ENCODE measurements at places on chromosomes 2 and 18.
A peak's percentile ranks its signal among the peaks of the same experiment; 100 is the strongest.

- no peak for DNase-seq
Measured at GRCh38 chr2:88521445-88522073, 69.1 kb upstream of the FOXI3 start.

- DNase-seq: no peak
Measured at GRCh38 chr2:25912851-25913695, 34.8 kb upstream of the ASXL2 start.

- DNase-seq: no peak
Measured at GRCh38 chr2:168912901-168913369, 11.8 kb downstream of the G6PC2 start.

DNA sequence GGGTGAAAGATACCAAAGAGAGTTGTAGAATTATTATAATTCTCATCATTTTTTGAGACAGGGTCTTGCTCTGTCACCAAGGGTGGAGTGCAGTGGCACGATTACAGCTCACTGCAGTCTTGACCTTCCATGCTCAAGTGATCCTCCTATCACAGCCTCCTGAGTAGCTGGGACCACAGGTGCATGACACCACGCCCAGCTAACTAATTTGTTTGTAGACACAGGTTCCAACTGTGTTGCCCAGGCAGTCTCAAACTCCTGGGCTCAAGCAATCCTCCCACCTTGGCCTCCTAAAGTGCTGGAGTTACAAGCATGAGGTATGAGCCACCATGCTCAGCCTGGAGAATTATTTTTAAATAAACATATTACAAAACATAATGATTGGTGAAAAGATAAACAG lies 92.8 kb upstream of the MSH6 start:
- DNase-seq: no peak

DNA sequence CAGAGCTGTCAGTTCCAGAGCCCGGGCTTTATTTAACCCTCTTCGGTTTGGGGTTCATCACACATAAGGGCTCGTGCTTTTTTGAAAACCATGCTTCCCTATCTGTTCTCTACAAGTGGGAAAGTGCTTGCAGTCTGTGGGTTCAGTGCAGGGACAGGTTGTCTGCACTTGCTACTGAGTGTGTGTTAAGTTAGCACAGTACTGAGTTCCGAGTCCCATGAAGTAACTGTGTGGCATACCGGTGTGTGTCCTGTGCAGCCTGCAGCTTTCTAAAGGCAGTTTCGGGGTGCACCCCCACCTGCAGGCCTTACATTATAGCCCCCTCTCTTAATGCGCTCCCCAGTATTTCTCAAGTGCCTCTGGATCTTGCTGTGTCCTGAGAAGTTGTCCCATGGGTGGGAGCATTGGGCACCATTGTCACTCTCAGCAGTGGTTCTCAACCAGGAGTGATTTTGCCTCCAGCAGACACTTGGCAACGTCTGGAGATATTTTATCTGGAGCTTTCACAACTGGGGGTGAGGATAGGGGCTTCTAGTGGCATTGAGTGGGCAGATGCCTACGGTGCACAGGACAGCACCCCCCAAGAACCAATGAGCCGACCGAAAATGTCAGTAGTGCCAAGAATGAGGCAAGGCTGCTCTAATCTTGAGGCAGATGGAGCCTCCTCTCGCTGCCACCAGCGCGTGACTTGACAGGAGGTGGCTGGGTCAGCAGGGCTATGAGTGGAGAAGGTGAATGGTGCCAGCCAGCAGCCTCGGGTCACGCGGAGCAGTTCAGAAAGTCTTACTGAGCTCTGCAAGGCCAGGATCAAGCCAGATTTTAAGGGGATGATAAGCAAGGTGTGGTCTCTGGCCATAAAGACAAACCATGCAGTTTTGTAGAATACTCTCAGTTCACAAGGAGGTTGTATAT lies 152.2 kb downstream of the SMAD7 start:
- no peak for DNase-seq

DNA sequence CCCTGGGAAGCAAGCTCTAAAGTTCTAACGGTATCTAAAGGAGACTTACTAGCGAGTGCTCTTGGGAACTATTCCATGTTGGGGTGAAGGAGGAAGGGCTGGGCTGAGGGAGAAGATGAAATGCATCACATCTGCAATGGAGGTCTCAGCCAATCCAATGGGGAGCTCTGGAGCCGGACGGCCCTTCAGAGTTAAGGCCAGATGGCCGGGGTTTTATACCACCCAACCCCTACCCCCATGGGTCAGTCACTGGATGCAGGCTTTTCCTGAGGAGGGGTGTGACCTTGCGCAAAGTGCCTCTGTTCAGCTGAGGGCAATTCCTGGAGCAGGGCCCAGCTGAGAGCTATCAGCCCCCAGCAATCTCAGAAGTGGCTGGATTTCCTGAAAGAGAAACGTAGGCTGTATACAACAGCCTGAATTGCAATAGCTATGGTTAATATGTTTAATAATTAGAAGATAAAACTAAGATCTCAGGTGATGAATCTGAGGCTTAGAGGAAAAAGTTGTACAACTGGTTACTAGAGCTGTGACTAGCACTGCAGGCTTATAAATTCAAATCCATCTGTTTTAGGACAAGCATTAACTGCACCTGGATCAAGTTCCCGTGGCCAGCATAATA lies 21.6 kb downstream of the EIPR1 start:
- no peak for DNase-seq

DNA sequence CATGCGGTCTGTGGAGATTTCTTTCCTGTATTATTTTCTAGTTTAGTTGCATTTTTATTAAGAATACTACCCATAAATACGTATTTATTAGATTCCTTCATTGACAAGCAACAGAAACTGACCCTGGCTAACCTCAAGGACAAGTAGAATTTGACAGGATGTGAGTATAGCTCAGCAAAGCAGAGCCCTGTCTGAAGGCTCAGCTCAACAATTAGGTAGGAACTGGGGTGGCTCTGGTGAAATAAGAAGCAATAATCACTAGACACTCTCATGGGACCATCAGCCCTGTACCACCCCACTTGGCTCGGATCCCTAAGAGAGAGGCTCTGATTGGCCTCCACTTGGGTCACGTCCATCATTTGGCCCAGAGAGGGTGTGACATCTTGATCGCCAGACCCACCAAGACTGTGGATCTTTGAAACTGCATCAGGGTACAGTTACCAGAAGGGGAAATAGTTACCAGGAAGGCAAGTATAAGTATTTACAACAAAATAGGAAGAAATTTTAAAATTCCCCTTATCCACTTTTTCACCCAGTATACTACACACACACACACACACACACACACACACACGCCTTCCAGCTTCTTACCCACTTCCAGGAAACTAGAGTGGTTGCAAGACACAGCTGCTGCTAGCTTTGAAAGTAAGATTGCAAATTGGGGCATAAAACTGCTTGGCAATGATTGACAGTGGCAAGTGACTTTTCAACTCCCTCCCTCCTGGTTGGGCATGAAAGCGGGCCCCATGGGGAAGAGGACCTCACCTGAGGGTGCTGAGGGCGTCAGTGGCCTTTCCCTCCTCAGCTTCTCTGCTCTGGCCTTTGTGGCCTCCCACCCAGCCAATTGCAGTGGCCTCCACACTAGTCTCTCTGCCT lies 41.8 kb downstream of the KCTD18 start:
- peak; percentile 32 for DNase-seq

- no peak for DNase-seq
Measured at GRCh38 chr2:223643309-223643708, 41.1 kb upstream of the SCG2 start.

- no peak for DNase-seq
Measured at GRCh38 chr18:14928396-14928795, 180.4 kb downstream of the ANKRD30B start.

DNA sequence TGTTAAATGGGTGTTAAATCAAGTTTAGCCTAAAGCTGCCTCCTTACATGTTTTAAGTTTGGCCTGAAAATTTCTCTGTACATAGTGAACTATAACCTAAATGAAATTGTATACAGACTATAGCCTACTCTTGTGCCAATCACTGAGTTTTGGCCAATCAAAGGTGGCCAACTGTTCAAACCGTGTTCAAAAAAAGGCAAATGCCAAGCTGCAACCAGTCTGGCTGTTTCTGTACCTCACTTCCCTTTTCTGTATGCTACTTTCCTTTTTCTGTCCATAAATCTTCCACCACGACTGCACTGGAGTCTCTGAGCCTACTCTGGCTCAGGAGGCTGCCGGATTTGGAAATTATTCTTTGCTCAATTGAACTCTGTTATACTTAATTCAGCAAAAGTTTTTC lies 121.0 kb downstream of the SPOPL start:
- no peak for DNase-seq

- no peak for DNase-seq
Measured at GRCh38 chr2:8743261-8743660, 61.4 kb downstream of the ID2 start.

- peak; percentile 64 for DNase-seq
Measured at GRCh38 chr2:44955593-44956392, 14.3 kb downstream of the SIX3 start.

- DNase-seq: no peak
Measured at GRCh38 chr2:62785810-62786597, 80.5 kb downstream of the EHBP1 start.

DNA sequence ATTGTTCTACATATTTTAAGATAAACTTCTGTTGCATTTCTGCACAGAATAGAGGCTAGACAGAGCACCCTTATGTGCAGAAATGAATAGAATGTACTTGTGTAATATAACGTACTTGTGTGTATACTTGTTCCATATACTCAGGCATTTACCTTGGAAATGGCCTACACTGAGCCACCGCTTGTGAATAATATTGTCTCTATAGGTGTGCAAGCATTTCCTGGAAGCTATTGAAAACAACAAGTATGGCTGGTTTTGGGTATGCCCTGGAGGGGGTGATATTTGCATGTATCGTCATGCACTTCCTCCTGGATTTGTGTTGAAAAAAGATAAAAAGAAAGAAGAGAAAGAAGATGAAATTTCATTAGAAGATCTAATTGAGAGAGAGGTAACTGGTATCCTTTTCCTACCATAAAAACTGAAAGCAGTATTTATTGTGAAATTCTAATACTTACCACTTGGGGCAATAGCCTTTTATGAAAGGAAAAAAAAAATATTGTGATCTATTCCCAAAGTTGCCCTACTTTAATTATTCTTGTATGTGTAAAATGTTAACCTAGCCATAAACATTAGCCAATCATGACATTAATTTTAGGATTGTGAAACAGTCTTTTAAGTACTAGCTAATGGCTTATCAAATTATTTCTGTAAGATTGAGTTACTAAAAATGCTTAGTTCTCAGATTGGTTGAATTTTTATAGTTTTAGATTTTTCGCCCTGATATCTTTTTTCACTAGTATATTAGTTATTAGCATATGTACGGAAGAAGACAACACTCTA lies 18.0 kb downstream of the ZC3H15 start:
- DNase-seq: no peak

GRCh38 chr2:165203689-165204559 lies at the start of gene SCN3A:
SCN3A (minus strand) TSS chr2:165204050; CDS start chr2:165176394, 27,656 bp downstream.
- no peak for DNase-seq

- no peak for DNase-seq
Measured at GRCh38 chr2:190446750-190447516, 38.8 kb downstream of the MFSD6 start.

DNA sequence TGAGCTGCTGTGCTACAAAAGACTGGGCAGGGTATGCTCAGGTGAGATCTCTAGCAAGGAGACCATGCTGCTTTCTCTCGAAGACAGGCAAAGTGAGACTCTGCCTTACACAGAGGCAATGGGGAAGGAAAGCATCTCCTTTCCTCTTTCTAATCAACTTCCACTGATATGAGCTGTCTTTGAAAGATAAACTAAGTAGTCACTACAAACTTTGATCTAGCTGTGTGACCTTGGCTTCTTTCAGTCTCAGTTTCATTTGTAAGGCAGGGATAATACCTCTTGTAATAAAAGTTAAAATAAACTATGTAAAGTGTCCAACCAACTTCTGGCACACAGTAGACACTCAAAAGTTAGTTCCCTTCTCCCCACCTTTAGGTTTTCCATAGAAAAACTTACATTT lies 7.5 kb downstream of the CCDC93 start:
- DNase-seq: no peak

DNA sequence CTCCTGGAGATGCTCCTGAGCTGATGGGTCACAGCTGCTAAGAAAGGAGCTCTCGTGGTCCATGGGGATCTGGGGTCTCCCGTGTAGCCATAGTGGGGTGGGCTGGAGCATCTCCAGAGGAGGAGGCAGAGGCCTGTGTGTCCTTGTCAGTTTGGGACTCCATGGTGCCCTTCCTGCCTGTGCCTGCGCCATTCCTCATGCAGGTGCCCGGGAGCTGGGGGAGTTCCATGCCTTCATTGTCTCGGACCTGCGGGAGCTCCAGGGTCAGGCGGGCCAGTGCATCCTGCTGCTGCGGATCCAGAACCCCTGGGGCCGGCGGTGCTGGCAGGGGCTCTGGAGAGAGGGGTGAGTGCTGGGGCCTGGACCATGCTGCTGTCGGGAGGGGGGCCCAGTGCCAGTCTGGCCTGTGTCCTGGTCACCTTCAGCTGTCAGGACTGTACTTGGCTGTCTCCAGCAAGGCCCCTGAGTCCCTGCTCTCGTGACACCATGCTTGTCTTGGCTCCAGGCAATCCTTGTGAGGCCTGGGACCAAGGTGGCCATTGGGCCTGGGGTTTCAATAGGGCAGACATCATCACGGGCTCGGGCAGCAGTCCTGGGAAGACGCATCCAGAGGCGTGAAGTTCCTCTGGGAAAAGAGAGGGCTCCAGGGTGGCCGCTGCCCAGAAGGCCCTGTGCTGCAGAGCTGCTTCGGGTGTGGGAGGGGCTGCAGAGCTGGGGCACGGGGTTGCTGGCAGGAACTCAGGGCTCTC lies 7.3 kb downstream of the CAPN10 start:
- no peak for DNase-seq

DNA sequence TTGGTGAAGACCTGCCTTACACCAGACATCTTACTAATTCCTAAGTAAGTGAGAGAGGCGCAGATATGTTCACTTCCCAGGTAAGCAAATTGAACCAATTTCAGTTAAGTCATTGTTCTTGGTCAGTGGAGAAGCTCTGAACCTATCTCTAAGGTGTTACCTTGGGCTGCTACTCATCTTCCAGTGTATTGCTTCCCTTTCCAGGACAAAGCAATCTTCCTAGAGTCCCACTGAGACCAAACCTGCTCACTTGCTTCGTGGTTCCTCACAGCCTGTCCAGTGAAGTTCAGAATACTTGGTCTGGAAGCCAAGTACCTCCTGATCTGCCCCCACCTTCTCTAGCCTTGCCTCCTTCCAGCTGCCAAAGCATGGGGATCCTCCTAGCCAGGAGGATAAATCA lies 22.5 kb upstream of the GBX2 start:
- DNase-seq: no peak

DNA sequence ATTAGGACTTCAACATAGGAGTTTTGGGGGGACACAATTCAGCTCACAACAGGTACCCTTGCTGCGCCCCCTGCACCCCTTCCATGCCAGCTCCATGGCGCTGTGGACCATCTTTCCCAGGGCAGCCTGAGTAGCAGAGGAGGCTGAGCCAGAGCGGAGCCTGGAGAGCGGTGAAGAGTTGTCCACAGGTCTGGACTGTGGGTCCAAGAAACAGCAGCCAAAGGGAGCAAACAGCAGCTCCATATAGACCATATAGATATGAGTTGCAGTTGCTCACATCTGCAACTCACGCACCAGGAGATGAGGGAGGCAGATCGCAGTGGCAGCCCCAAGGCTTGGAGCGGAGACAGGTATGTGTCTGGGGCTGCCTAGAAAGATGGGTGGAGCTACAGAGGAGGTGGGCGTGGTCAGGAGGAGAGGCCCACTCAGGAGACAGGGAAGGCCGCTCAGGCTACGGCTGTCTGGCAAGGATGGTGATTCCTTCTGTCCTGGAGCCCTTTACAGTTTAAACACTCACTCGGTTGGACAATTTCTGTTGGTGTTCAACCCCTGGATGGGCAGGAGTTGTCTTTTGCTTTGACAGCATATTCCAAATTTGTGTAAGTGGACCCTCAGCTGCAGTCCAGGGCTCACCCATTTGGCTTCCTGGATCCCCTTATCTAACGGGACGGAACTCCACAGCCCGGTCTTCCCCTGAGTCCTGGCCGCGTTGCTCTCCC lies 155.1 kb downstream of the LPIN1 start:
- DNase-seq: no peak
